ENCODE measurements at places on chromosomes 4 and X.

- DNase-seq = no peak
Measured at GRCh38 chr4:5884796-5885195, 8.1 kb downstream of the CRMP1 start.

DNA sequence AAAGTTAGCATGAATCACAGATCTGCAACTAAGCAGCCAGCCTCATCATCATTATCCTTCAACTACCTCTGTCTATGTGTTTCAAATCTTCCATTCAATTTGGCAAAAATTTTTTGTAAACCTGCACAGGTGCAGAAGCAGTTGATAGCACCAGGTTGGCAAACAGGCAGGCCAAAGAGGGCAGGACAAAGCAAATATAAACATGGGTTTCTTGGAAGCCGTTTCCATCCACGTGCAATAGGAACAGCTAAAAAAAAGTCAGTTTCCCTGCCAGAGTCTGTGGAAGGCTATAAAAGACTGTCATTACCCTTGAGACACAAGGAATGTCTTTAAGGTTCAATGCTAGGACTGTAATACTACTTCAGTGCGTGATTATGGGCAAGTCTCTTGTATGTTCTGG is 253.2 kb downstream of the PDHA2 start:
- DNase-seq = no peak

- no peak for DNase-seq
Measured at GRCh38 chr4:112550728-112551127, 34.7 kb upstream of the NEUROG2 start.

DNA sequence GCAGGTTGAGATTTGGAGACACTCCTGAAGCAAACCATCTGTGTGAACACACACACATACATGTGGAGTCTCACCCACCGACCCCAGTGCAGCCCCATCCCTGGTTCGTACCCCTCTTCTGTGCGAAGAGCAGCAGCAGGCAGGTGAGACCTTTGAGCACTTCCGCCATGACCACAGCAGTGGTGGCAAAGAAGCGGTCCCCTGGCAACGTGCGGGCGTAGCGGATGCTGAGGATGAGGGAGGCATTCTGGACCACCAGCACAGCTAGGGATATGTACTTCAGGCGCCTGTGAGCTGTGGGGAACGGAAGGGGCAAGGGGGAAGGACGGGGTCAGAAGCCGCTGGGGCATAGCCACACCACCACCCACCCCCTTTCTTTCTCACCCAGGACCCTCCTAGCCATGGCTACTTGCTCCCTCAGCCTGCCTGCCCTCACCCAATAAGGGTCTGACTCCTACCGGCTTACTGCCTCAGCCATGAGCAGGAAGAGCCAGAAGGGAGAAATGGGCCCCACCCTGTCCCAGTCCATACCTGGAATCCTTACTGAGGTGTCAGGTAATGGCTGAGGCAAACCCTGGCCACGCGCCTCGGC is 1.6 kb downstream of the SLC35A2 start:
- no peak for DNase-seq

DNA sequence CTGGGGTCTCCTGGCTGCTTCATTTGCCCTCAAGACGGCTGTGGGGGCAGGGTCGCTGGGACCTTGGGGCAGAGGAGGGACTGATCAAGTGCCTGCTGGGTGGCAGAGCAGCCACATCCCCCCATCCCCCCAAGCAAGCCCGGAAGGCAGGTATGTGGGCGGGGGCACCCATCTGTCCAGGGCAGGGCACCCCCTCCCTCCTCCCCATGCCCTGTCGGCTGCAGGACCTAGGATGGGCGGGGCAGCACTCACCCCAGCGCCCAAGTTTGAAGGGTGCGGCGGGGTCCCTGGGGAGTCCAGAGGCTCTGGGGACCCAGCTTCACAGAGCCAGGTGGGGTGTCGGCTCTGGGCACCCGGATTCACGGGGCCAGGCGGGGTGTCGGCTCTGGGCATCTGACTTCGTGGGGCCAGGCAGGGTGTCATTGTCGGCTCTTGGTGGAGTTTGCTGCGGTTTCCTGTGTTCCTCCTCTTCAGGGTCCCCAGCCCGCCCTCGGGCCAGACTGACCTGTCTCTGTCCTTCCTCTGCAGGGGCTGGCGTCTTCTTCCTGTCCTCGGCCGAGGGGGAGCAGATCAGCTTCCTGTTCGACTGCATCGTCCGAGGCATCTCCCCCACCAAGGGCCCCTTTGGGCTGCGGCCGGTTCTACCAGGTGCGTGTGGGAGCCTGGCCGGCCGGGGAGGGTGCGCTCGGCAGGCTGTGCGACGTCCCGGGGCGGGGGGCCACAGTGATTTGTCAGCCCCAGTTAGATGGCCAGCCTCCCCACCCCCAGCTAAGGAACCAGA is 22.1 kb downstream of the DOK7 start:
- no peak for DNase-seq

DNA sequence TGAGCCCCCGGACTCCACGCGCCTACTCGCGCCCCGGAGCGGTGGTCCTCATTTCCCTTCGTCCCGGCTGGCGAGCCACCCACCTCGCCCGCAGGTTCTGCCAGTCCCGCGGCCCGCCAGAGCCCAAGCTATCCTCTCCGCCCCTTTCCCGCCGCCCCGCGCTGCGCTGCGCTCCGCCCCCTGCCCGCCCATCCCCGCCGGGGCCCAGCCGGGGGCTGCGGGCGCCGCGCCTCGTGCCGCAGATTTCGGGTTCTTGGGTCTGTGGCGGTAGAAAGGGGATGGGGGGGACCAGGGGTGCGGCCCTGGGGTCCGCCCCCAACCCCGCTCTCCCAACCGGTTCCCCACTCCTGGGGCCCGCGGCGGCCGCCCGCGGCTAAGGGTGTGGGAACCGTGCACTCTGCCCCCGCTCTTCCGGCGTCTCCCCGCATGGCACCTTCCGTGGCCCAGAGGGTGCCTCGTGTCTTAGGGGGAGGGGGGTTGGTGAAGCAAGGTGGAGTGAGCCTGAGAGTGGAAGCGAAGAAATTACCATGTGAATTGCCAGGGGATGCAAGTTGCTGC is 650.8 kb upstream of the DIPK2B start:
- peak; percentile 7 for DNase-seq

Data from Ammon's horn (tissue), 1 donor.